ENCODE measurements at places on chromosomes 16 and 17.

DNA sequence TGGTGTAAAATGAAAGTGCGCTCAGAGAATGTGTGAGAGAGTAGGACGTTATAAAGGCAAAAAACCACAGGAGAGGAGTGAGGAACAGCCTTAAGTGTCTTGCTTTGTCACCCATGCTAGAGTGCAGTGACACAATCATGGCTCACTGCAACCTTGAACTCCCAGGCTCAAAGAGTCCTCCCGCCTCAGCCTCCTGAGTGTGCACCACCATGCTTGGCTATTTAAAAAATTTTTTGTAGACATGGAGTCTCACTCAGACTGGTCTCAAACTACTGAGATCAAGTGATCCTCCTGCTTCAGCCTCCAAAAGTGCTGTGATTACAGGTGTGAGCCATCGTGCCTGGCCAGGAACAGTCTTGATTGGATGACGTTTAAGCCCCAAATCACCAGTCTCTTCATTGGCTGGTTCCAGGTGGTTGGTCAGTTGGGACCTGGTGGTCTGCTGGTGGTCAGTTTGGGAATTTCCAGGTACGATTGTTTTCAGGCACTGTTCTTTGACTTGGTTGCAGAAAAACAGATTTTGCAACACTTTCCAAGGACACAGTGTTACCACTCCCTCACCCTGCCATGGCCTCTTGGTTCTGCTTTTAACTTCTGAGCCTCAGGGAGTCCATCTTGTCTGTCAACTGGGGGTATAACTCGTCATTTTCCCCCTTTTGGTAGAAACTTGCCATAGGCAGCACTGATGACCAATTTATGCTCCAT, 21.2 kb downstream of the DHODH start:
- no peak for DNase-seq

GRCh38 chr17:35523296-35523695, 14.2 kb downstream of the SLFN12L start:
- DNase-seq = no peak

GRCh38 chr17:29442451-29442850, 52.3 kb downstream of the TAOK1 start:
- DNase-seq = no peak

DNA sequence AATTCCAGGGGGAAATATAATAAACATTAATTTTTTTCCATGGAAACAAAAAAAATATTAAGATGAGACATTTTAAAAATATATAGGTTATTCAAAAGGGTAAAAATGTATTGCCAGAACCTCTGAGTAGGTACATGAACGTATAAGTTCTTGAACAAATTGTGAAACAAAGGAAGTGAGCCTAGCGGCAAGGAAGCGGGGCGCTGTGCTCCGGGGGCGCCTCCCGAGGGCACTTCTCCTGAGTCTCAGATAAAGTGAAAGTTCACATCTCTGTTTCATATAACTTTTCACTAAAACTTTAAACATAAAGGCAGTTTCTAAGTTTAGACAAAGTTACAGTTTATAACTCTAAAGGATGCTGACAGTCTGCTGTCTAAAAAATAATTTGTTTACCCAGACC, 52.3 kb downstream of the TNRC6C start:
- no peak for DNase-seq

DNA sequence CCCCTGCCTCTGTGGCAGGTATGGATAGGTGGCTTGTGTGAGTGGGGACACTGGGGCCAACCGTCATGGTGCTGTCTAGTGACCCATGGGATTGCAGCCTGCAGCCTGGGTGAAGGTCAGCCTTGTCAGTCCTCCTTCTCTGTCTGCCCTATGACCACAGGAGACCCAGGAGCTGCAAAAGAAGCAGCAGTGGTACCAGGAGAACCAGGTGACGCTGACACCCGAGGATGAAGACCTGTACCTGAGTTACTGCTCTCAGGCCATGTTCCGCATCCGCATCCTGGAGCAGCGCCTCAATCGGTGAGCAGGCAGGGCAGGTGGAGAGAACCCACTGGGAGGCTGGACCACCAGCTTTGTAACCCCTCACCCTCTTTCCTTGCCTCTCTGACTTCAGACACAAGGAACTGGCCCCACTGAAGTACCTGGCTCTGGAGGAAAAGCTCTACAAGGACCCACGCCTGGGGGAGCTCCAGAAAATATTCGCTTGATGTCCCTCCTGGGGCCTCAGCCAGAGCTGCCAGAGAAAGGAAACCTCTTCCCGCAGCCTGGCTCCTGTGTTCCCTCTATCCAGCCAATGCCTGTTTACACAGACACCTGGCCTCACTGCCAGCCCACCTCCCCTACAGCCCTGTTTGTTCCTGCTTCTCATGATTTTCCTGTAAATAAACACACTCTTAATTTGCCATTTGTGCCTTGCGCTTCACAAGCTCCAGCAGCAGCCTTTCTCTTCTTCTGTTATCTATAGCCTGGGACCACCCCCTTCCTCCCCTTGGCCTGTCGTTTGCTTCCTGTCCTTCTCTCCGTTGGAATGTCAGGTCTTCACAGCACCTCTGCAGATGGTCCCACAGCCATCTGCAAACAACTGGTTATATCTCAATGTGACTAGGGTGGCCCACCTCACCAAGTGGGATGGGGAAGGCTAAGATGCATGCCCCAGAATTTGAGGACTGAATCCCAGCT, 4.5 kb upstream of the KATNB1 start:
- DNase-seq = no peak

- DNase-seq = no peak
These were observed 17.6 kb upstream of the ITGAM start for GRCh38 chr16:31242206-31242605.

GRCh38 chr17:2580151-2580550, 13.3 kb upstream of the PAFAH1B1 start:
- no peak for DNase-seq

Data from activated CD4-positive, CD25-positive, alpha-beta regulatory T cell (primary cell).